ENCODE measurements at places on chromosomes 16 and 17.
A peak's percentile ranks its signal among the peaks of the same experiment; 100 is the strongest.

DNA sequence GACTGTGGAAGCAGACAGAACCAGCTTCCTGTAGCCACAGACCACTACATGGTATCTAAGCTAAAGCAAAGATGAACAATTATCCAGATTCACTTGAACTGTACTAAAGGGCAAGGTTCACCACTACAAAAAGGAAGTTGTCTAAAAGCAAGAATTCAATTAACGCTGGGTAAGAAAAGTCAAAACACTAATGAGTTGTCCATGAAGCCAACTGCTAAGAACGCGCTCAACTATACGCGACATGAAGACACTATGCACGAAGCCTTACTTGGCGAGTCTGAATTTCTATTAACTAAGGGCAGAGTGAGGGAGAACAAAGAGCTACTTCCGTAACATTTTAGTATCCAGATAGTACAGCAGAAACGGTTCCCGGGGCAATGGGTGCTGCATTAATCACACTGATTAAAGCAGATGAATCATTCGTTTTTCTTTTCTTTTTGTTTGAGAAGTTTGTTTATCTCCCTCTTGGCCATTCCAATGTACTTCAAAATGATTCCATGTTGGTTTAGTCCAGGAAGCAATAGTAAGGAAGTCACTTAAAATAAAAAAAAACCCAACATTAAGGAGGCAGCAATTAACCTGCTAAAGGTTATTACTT lies 2.8 kb upstream of the RPS15A start:
- DNase-seq: no peak

- no peak for DNase-seq
These were observed 2.2 kb downstream of the DCUN1D3 start for GRCh38 chr16:20897922-20898321.

- no peak for DNase-seq
These were observed 11.5 kb downstream of the CCL17 start for GRCh38 chr16:57416084-57416483.

DNA sequence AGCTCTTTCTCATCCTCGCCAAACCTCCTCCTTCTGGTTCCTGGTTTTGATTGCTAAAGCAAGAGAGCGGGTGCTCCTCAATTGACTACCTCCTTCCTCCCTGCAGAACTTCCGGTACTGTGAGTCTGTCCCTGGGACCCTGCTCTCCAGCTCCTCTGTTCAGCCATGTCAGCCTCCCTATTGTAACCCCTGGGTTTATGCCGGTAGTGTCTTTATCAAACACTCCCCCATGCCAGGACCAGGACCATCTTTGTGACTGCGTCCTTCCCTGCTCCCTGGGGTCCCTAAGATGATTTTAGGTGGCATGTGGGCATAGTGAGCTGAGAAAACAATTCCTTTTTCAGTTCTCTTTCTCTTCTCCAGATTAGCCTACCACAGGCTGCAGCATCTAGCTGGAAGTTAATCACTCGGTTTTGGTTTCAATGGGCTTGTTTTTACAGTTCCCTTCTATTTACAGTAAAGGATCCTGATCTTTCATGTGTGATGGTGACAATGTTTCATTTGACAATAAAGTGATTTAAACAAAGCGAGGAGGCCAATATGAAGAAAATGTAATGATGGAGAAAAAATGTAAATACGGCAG lies 27.7 kb upstream of the IL21R start:
- no peak for DNase-seq

DNA sequence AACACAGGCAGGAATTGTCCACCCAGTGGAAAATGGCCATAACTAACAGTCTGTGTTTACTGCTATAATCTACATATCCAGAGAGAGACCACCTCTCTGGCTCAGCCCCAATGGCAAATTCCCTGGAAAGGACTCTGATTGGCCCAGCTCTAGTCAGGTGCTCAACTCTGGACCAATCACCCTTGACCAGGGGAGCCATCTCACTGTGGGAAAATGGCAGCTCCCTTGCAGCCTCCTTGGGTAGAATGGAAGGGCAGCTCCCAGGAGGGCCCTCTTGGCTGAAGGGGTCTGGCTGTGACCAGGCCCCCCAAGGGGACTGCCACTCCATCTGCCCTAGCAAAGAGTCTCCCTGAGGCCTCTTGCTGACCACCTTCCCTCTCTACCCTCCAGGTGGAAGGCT lies 3.1 kb downstream of the ALOX15B start:
- DNase-seq: no peak

DNA sequence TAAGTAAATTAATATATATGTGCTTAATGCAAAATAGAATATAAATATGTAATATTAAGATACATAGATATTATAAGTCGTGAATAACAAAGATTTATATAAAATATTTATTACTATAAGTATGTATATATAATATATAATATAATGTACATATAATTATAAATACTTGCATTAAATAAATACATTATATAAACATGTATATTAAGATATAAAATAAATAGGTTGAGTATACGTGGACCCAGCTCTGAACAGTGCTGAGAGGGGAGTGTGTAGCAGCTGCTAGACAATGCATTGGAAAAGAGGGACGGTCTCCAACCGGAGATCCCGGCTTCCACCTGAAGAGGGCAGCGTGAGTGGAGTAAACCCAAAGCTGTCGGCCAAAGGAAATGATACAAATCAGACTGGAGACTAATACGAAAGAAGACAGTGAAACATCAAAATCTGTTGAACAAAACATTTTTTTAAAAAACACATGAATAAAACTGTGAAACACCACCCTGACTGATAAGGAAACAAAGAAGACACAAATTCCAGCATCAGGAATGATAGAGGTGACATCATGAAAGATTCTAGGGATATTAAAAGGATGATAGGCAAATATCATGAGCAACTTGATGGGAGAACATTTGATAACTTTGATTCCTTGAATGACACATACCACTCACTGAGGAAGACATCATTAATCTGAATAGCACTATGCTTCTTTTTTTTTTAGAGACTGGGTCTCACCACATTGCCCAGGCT lies 125.4 kb upstream of the CHMP6 start:
- DNase-seq: peak; percentile 88

- no peak for DNase-seq
These were observed 3.1 kb upstream of the CAPN15 start for GRCh38 chr16:524274-525040.

GRCh38 chr17:35804658-35805192 lies 4.6 kb upstream of the TAF15 start:
- DNase-seq: peak; percentile 81

DNA sequence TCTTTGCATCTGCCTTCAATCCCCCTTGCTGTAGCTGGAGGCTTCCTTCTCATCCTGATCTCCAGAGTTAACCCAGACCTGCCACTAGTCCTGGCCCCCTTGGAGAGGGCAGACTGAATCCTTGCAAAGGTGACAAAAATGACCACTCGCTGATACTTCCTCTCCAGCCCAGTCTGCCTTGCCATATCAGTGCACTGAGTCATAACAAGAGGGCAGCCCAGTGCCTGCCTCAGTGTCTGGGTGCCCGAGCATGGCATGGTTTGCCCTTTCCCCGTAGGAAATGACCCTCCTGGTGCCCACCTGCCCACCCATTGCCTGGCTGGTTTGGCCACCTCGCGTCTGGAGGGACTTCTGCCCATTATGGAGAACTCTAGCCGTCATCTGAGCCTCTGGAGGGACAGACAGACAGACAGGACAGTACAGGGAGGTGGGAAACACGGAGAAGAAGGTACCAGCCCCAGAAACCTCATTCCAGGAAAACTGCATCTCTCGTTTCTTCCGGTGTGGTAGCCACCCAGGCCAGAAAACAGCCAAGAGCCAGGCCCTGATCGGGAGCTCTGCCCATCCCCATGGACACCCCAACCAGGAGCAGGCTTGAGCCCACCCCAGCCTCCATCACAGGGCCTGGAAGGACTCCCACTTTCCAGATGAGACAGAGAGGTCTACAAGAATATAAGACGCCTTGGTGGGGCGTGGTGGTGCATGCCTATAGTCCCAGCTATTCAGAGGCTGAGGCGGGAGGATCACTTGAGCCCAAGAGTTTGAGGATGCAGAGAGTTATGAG lies 71.5 kb downstream of the SCNN1B start:
- no peak for DNase-seq

DNA sequence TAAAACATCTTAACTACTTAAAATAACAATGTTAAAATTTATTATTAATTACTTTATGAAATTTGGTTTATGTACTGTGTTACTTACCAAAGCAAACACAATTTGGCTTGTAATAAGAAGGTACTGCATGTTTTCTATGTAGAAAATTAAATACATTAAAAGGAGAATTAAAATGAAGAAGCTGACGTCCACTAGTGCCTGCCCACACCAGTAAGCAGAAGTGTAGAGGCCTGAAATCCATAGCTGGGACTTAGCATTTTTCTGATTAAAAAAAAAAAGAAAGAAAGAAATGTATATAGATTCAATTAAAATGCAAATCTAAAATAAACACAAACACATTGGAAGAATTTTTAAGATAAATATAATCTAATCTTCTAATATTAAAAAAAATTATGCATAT lies 35.8 kb upstream of the ABCA9 start:
- no peak for DNase-seq

- DNase-seq: no peak
These were observed 173.1 kb downstream of the CEP112 start for GRCh38 chr17:66018786-66019185.

DNA sequence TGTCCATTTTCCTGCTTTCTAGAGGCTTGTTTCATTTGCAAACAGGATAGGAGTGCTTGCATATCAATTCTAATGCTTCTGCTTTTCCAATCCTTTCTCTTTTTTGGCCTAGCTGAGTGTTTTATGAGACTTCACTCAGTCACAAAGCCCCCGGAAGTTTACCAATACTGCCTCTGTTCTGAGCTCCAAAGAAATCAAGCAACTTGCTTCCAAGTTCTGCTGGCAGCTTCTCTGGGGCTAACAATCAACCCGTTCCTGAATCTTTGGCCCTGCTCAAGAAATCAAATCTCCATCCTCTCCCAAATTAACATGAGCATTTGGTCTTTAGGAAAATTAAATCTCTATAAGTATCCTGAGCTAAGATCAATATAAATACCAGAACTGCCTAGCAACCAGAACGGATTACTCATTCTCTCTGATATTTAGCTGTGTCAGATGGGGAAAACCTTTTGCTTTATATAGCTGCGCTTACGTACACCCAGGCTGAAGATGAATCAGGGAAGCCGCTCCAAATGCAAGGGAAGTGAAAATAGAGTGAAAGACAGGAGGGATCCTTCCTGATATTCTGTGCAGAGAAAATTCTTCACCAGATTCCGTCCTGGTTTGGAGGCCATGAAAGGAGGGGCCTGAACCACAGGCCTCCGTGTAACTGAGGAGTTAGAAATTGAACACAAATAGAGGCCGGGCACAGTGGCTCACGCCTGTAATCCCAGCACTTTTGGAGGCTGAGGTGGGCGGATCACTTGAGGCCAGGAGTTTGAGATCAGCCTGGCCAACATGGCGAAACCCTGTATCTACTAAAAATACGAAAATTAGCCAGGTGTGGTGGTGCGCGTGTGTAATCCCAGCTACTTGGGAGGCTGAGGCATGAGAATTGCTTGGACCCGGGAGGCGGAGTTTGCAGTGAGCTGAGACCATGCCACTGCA lies 23.3 kb upstream of the GRB2 start:
- no peak for DNase-seq

DNA sequence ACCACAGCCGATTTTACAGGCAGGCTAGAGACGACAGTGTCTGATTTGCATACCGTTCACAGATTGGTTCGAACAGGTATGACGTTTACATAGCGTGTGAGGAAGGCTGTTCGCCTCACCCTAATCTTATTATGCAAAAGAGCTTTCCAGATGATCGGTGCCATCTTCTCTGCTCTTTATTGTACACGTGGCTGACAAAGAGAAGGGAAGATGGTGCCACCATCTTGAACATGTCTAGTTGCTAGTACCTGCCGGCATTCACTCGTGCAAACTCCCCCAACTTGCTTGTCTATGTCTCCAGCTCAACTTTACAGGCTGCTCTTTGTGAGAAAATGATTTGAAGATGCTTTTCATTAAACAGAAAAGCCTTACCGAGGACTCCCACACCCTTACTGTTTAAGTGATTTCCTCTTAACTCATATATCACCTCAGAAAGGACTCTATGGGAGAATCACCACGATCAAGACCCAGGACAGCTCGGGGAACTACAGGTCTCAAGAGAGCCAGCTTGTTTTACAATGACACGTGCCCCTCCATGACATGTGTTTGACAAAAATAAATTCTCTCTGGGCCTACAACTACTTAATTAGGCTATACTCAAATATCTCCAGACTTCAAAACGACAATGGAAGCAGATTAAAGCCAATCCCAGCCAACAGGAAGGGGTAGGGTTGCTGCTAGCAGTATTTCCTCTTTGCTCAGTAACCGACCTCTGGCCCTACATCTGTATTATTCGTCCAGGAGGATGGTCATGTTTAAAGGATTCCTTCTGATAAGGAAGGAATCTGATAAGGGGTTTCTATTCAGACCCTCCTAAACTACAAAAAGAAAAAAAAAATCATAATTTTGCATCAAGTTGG lies 480.6 kb downstream of the TMEM114 start:
- no peak for DNase-seq

DNA sequence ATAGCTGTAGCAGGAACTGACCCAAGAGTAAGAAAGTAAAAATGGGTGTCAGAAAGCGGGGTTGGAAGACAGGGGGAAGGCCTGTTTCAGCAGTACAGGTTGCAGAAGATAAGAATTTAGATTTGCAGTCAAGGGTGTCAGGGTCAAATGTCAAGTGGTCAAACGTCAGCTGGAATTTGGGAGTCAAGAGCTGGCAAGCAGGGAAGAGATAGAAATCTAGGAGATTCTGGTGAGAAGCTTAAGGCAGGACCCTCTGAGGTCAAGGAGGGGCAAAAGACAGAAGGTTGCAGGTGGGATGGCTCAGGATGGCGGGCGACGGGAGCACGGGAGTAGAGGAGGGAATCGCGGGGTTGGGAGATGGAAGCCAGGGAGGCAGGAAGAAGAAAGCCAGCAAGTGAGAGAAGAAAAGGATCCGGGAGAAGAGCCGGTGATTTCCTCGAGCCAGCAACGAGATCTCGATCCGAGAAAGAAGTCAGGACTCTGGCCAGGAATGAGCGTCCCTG lies 335 bp downstream of the SLC25A35 start:
- no peak for DNase-seq

- DNase-seq: peak; percentile 52
These were observed 1.0 kb downstream of the ZNF319 start for GRCh38 chr16:57999366-57999970.

DNA sequence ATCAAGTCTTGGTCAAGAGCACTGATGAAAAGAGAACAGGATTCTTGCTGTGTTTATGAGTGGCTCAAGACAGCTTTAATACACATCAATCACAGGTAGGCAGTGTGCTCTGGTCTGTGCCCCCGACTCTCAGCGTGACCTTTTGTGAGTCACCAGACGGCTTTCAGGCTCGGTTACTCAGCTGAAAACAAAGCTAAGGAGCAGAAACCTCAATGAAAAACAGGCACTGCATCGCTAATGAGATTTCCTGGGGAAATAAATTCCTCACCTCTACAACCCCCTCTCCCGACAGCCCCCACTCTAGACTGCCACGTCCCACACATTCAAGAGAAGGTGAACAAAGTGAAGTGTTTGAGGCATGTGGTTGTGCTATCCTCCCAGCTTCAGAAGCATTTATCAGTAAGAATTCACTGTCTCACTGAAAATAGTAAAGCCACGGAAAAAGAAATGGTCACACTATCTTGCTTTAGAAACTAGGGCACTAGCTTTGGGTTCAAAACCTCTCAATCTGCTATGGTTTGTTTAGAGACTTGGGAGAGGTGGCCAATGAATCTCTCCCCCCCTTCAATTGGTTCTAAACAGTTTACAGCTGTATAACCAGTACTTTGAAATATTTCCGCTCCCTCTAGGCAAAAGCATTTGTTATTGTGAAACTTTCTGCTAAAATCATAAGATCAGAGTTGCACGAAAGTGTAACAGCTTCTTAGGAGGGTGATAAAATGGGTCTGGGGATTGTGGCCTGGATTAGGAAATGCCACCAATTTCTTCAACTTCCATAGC lies 199.5 kb upstream of the PMFBP1 start:
- DNase-seq: no peak

All from SK-N-SH (cell line).